AG08395 (cell line): ENCODE measurements at places on chromosomes 1 and 21.

- DNase-seq: no peak
Measured at GRCh38 chr1:207878939-207879338, 32.0 kb downstream of the CD34 start.

DNA sequence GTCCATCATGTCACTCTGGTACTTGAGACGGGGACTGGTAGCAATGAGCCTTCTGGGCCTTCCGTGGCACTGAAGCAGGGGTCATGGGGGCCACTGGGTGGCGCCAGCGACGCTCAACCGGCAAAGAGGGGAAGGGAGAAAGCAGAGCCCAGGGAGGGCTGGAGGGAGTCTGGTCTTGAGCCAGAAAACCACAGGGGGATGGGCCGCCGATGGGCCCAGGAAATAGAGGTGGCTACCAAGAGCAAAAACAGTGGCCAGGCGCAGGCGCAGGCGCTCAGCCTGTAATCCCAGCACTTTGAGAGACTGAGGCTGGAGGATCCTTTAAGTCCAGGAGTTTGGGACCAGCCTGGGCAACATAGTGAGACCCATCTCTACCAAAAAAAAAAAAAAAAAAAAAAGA is 21.8 kb downstream of the EXOC8 start:
- peak; percentile 26 for DNase-seq

DNA sequence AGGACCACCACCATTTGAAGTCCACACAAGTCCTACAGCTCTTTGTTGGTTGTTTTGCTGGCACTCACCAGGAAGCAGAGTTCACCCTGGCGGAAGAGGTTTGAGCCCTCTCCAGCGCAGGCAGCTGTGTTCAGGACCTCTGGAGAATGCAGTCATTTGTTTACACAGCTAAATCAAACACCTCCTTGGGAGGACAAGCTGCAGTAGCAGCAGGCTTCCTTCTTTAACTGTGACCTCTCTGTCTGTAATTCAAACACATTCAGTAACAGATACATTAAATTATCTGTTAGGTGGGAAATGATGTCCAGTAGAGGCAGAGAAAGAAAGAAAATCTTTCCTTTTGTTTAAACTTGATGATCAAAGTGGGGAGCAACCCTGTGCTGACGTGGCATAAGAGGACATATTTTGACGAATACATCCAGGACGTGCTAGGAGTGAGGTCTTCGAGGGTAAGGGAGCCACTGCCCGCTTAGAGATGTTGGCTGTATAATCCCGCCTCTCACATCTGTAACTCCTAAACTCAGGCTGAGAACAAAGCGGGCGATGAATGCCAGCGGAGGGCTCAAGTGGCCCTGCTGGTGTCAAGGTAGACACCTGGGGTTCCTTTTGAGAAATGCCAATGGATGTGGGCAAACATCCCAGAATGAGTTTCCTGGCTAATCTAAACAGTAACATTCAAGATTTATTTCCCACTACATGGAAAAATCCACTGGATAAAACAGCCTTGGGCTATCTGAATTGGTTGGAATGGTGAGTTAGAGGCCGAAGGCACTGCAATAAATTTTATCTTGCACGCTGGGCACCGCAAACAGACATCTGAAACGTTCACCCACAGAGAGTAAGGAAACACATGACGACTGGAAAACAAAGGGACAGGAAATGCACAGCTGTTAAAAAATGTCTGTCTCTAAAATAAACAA is 51.7 kb downstream of the ABCA4 start:
- DNase-seq: no peak

DNA sequence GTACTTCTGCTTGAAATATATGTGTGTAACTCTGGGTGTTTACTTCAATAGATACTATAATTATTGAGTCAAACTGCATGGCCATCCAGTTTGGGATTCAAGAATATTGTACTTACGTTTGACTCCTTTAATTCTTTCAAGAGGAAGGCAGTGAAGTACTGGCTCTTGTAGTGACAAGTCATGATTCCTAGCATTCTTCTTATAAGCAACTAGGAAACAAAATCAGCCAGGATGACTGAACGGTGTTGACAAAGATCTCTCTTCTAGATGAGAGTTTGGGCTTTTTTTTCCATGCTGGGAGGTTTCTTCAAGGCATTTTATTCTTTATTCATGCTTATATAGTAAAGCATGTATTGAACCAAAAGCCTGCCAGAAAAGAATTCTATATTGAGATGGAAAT is 58.3 kb downstream of the CLEC20A start:
- DNase-seq: no peak
